ENCODE measurements at places on chromosomes 6 and 20.

DNA sequence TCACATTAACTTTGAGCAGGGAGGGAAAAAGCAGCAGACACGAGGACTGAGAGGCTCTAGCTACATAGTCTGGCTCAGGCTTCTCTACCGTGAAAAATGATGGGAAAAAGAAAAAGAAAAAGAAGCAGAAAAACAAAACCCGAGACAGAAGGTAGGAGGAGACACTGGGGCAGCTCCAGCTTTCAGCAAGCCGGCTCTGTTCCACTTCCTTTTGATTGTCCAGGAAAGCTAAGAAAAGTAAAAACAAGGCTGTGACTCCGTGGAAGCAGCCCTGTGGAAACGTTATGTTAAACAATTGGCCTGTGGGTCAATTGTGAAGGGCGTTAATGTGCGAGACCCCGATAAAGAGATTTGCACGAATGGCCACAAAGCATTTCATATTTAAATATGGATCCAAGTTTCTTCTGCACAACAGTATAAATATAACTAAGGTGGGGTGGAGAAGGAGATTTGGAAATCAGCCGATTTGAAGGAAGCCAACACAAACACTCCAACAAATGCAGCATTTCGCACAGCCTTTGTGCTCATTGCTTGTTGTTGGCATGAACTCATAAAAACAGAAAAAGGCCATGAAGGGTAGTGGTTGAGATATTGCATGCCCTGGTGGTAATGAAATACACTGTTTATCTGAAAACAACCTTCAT is 236.9 kb upstream of the JAG1 start:
- DNase-seq, result no peak

- no peak for DNase-seq
Observed at GRCh38 chr20:34965051-34965450, 9.4 kb downstream of the MYH7B start.

DNA sequence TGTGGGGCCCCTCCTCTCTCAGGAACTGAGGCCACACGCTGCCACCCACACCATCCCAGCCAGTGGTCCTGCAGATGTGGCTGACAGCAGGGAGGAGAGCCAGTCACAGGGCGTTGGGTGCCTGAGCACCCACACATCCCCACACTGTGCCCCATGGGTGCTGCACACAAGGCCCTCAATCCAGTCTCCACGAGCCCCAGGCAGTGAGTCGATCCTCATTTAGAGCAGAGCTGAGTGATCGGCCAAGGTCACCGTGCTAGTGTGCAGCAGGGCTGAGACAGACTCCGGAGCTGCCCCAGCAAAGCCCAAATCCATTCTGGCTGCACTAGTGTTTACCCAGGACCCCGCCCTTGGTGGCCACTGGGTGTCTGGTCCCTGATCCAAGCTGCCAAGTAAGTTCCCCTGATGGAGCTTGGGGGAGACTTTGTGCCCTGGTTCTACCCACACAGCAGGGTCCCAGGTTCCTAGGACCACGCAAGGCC is 9.0 kb downstream of the C20orf203 start:
- DNase-seq, result no peak

GRCh38 chr6:79797163-79797764 is 150.1 kb downstream of the ELOVL4 start:
- no peak for DNase-seq

DNA sequence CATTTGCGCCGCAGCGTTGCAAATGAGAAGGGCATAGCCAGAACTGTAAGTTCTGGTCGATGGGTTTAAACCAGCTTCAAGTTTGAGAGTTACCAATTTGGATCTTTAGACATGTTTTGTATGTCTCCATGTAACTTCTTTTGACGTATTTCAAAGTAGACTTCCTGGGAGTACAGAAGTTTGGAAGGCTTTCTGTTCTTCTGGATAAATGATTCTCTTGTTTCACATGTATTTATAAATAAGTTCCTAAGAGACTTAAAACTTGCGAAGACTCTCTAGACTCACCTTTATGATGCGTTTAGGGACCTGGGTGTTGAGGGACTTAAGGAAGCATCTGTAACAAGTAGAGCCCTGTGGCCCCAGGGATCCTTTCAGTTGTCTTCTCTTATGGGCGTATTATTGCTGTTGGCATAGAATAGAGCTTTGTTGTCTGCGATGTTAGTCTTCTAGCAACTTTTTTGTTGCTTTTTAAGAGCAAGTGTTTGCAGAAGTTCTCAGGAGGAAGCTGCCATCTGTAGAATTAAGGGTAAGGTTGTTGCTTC is 1.3 kb downstream of the CDYL start:
- peak; percentile 26 for DNase-seq

GRCh38 chr6:137487181-137487868 is 6.9 kb downstream of the OLIG3 start:
- DNase-seq, result no peak

GRCh38 chr20:50344232-50345071 is 153.8 kb downstream of the CEBPB start:
- no peak for DNase-seq

DNA sequence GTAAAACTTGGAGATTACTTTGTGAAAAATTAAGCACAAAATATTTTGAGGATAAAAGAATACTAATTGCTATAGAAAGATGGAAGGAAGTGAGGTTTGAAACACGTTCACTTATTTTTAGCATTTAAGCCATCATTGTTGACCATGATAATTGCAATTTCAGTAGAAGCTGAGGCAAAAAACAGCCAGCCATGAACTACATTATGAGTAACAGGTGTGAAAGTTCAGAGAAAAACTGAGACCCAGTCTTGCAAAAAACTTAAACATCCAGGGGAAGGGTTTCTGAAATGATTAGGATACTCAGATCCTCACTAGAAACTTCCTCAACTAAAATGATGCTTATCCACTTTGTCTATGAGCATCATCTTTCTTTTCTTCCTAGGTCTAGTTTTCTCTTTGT is 619.4 kb downstream of the PHF3 start:
- DNase-seq, result no peak

GRCh38 chr6:68891419-68891818 is 256.3 kb downstream of the ADGRB3 start:
- DNase-seq, result no peak

DNA sequence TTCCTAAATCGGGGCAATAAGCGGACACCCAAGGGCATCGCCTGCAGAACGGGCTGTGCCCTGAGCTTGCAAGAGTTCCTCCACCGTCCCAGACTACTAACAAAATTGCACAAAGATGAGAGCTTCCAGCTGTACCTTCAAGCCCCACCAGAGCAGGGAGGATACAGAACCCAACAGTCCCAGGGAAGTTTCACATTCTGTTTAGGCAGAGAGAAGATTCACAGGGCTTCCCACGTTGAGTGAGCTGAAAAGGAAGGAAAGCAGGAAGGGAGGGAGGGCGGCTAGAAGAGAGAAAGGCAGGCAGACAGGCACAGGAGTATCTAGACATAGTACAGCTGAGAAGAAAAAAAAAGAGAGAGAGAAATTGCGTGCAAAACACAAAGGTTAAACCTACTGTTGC is 112.6 kb upstream of the AFDN start:
- DNase-seq, result no peak

GRCh38 chr6:123418071-123418470 is 218.7 kb downstream of the TRDN start:
- DNase-seq, result no peak

GRCh38 chr6:30121446-30122366 is 8.8 kb upstream of the TRIM31 start:
- DNase-seq, result no peak

GRCh38 chr6:88105741-88106340 is 58.2 kb downstream of the SPACA1 start:
- DNase-seq, result no peak

DNA sequence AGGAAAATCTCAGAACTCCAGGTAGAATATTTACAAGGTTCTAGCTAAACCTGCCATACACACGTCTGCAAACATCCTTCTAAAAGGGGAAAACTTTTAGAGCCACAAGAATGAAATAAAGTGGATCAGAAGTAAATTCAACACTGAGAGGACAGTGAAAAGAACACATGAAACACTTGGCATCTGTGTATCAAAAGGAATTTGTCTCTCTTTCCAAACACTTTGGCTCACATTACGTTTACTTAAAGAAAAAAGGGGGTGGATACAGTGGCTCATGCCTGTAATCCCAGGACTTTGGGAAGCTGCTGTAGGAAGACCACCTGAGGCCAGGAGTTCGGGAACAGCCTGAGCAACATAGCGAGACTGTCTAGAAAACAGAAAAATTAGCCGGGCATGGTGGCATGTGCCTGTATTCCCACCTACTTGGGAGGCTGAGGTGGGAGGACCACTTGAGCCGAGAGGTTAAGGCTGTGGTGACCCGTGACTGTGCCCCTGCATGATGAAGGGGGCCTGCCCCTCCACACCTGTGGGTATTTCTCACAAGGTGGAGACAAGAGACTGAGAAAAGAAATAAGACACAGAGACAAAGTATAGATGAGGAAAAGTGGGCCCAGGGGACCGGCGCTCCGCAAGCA is 35.4 kb downstream of the NINL start:
- no peak for DNase-seq

DNA sequence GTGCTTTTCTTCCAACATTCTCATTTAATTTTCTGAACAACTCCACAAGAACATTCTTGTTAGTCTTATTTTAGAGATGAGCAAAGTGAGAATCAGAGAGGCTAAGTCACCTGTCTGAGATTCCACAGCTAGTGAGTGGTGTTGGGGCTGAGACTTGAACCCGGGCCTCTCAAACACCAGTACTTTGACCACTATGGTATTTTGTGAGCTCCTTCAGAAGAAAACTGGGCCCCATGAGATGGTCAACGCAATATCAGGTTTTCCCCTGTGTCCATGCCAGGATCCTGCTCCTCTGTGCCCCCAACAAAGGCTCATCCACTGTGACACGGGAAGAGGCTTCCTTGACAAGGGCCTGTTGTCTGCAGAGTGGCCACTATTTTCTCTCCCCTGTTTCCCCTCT is 51.9 kb downstream of the MAFB start:
- no peak for DNase-seq

- no peak for DNase-seq
Observed at GRCh38 chr6:57201718-57202117, 20.4 kb downstream of the RAB23 start.

DNA sequence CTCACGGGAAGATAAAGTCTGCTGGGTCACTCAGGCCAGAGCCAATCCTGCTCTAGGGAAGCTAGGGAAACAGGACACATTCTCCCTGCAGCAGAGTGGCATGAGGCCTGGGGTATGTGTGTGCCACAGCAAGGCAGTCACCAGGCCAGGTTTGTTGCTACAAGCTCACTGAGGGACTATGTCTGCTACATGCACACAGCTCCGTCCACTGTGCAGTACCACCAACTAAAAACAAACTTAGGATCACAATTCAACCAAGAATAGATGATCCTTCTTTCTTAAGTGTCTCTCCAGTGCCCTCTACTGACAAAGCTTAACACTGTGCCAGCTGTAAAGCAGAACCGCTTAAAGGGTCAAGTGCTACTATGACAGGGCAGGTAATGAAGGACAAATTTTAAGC is 192.5 kb downstream of the PTPRK start:
- DNase-seq, result no peak

DNA sequence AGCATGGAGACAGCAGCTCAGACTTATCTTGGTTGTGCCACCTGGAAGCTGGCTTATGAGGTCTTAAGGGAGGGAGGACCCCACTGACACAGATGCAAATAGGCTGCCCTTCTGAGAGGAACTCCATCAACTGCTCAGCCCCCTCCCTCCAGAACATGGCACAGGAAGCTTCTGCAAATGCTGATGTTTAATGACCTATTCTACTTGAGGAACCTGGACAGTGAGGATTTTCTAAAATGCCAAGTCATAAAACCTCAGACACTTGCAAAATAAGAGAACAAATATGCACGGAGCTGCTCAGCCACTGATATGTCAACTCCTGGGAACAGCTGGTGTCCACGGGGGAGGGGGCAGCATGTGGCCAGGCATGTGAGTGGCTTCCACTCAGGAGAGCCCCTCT is 3.5 kb downstream of the CST9 start:
- DNase-seq, result no peak

DNA sequence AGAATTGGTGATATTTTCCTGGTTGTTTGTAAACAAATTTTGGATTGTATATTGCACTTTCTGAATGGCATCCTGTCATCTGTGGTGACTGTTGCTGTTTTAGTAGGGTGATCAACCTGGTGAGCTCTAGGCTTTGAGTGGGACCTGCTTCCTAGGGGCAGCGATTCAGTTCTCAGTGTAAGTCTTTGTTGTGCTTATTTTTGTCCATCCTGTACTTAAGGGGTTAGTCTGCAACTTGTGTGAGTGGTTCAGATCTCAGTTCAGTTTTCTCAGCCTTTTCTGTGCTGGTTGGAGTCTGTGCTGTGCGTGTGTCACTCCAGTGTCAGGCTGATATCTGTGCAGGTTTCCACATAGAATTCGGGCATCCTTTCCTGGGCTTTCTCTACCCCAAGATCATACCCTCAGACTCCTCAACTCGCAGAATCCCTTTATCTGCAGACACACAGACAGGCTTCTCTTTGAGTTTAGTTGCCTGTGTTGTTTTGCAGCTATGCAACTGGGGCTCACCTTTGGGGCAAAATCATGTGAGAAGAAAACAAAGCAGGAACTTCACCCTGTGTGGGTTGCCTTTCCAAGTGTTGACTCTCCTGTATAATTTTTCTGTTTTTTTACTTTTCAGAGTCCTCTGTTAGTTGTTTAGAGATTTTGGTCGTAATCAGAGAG is 177.7 kb downstream of the FARS2 start:
- DNase-seq, result no peak

- DNase-seq, result no peak
Observed at GRCh38 chr20:48908656-48909319, 12.7 kb upstream of the ARFGEF2 start.

DNA sequence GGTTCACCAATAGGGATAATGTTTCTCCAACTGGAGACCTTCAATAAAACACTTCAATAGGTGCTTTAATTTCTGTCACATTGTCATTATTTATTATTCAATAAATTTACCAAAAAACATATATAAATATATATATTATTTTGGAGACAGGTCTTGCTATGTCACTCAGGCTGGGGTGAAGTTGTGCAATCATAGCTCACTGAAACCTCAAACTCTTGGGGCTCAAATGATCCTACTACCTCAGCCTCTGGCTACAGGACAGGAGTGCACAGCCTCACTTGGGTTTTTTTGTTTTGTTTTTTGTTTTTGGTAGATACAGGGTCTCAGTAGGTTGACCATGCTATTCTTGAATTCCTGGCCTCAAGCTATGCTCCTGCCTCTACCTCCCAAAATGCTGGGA is 9.9 kb downstream of the SMLR1 start:
- DNase-seq, result no peak

DNA sequence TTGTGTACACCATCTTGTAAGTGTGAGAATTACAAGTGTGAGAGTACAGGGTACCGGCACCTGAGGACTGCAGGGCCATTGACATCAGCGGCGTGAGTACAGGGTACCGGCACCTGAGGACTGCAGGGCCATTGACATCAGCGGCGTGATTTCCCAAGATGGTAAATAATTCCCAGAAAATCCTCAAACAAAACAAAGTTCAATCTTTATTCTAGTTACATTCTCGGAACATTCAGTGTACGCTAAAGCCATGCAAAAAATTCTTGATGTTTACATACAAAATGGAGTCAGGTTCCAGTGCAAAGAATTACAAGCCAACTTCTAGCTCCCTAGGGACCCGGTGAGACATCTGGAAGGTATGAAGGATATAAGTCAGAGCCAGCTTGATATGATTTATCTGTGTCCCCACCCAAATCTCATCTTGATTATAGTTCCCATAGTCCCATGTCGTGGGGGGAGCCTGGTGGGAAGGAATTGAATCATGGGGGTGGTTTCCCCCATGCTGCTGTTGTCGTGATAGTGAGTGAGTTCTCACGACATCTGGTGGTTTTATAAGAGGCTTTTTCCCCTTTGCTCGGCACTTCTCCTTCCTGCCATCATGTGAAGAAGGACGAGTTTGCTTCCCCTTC is 172.7 kb downstream of the TTLL2 start:
- no peak for DNase-seq

GRCh38 chr6:166707045-166707444 is 80.0 kb upstream of the RPS6KA2 start:
- peak; percentile 65 for DNase-seq

- no peak for DNase-seq
Observed at GRCh38 chr6:45469663-45470062, 91.9 kb upstream of the SUPT3H start.
